Heart left ventricle (tissue), 16 donors: ENCODE measurements at places on chromosomes 3 and 15. TPM values are rescaled to one million over a fixed set of nuclear protein-coding genes. Genes with fewer than 3 reads are reported as not detected.

GRCh38 chr3:182892226-182892625 lies 88.1 kb downstream of the DCUN1D1 start:
- no peak overlapping the region for H3K27ac ChIP-seq
- peaks cover 5% of the 10 kb centered on the region for H3K4me1 ChIP-seq
- no peaks in the 10 kb centered on the region for H3K27me3 ChIP-seq
- peaks cover 72% of the 10 kb centered on the region for H3K36me3 ChIP-seq
- H3K4me3 ChIP-seq = no peak overlapping the region
- no peak for DNase-seq

The LSAMP gene
- polyA plus RNA-seq = 6.5 TPM

- no peaks in the 10 kb centered on the region for H3K27me3 ChIP-seq
- H3K4me3 ChIP-seq = no peak overlapping the region
- no peaks in the 10 kb centered on the region for H3K36me3 ChIP-seq
- H3K4me1 ChIP-seq = peaks cover 48% of the 10 kb centered on the region
- H3K27ac ChIP-seq = no peak overlapping the region
- DNase-seq = peak; percentile 51
Measured at GRCh38 chr15:74200412-74200815, 2.2 kb downstream of the STRA6 start.

DNA sequence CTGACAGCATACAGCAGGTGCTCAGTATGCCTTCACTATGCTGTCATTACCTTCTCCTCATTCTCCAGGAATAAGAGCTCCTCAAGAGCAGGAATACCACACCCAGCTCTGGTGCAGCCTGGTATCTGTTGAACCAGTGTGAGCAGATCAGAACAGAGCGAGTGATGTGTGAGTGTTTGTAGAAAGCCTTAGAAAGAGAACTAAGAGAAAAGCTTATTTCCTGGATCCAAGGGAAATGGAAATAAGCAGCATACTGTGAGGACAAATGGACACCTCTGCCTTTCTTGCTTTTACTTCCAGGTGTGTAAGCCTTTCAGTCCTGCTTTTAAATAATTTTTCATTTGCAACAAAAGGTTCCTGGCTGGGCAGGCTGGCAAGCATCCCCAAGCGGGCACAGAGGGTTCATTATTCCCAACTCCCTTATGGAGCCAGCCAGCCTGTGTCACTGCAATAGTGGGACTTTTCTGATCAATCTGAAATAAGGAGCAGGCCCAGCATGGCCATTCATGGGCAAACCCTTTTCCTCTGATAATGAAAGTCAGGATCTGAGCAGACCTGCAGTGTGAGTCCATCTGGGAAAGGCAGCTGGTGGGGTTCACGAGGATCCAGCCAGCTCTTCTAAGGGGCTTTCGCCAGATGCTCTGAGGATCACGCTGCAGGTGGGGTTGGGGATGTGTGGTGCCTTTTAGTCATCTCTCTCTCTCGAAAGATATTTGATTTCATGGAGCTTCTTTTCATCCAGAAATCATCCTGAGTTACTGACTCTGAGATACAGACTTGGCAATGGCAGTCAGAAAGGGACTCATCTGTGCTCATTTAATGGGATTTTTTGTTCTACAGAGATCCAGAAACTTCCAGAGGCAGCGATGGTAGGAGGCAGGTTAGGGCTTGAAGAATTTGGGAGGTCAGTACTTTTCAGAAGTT lies 594.9 kb upstream of the CFAP20DC start:
- no peaks in the 10 kb centered on the region for H3K36me3 ChIP-seq
- H3K4me1 ChIP-seq = no peaks in the 10 kb centered on the region
- H3K27ac ChIP-seq = no peak overlapping the region
- DNase-seq = no peak
- no peak overlapping the region for H3K4me3 ChIP-seq

The VIPR1 gene
- polyA plus RNA-seq = 3.5 TPM

The AMT gene
- polyA plus RNA-seq = 13.1 TPM

DNA sequence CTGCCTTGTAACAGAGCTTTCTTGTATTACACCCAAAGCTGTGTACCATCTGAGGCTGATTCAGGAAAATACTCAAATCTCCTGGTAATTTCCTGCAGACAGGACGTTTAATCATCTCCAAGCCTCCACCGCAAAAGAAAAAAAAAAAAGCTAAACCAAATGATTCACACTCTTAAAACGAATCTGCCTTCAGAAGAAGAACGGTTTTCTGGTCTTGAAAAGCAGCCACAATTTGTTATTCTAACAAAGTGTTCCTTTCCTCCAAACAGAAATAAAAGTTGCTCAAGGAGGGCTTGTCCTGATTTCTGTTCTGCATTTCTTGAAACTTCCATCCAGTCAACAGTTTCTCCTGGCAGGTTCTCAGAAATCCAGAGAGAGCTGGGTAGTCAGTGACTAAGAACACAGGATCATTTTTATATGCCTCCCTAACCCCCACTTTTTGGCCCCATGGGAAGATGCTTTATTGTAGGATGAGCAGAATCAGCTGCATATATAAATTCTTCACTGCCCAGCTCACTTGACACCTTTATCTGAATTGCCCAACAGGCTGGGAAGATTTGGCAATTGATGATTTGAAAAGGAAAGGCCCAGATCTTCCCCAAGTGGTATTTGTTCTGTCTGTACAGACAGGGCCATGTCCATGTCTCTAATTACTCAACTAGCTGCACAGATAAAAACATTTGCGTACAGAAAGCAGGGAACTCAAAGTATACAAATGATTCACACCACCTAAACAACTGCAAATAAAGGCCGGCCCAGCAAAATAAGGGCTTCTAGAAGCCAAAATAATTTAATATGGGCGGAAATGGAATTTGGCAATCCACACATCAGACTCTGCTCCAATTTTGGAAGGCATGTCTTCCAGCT lies 41.0 kb upstream of the PRICKLE2 start:
- no peak for DNase-seq
- no peaks in the 10 kb centered on the region for H3K27me3 ChIP-seq
- H3K4me1 ChIP-seq = peaks cover 16% of the 10 kb centered on the region
- peak overlapping the region; percentile 71 for H3K4me3 ChIP-seq

DNA sequence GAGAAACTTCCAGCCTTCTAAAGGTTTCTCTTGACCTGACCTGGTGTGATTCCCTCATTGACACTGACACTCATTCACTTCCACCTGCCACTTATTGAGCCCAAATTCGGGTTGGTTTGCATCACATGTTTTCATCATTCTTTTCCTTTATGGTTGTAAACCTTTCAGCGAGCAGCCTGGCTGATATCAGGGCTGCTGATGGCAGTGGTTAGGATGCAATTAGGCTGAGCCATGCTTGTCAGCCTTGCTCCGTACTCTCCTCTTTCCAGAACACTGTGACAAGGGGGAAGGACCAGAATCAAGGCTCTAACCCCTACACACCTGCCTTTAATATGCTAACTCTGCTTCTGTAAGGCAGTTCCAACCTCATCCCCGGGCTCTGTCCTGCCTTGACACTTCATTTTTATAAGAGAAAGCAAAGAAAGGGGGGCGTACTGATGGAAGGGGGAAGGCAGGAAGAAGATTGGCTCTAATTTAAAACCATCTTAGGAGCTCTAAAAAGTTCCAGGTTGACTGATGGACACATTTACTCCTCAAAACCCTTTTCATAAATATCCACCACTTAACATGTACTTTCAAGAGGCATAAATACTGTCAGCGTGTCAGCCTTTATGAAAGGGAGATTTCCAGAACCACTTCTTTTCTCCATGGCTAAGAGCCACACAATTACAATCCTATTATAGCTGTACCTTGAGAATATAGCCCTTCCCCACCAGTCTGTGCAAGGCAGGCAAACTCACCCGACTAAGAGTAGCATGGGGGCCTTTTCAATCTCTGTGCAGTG lies 5.7 kb downstream of the NMNAT3 start:
- no peak overlapping the region for H3K27ac ChIP-seq
- no peaks in the 10 kb centered on the region for H3K27me3 ChIP-seq
- DNase-seq = no peak
- no peak overlapping the region for H3K4me3 ChIP-seq

The COX5A gene
- polyA plus RNA-seq = 1,480 TPM

GRCh38 chr3:182108371-182108770 lies 396.6 kb downstream of the SOX2 start:
- no peak for DNase-seq
- no peaks in the 10 kb centered on the region for H3K36me3 ChIP-seq
- H3K27ac ChIP-seq = no peak overlapping the region
- H3K27me3 ChIP-seq = no peaks in the 10 kb centered on the region
- H3K4me3 ChIP-seq = no peak overlapping the region

The NMNAT3 gene
- 6.8 TPM for polyA plus RNA-seq

DNA sequence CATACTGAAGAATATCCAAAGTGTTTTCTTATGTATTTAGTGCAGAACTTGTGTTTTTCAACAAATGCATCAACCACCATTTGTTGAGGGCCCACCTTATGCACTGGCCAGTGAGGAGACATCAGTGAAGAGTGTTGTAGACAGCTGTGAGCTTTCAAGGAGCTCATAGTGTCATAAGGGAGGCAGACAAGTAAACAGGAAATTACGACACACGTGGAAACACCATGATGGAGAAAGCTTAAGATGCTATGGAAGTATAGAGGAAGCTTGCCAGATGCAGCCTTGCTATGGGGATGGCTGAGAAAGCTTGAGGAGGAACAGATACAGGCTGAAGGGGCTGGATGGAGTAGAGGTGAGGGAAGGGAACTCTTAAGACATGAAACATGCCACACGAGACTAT lies 50.8 kb upstream of the PSMD6 start:
- no peaks in the 10 kb centered on the region for H3K27me3 ChIP-seq
- H3K36me3 ChIP-seq = no peaks in the 10 kb centered on the region
- H3K4me3 ChIP-seq = no peak overlapping the region
- no peak for DNase-seq

DNA sequence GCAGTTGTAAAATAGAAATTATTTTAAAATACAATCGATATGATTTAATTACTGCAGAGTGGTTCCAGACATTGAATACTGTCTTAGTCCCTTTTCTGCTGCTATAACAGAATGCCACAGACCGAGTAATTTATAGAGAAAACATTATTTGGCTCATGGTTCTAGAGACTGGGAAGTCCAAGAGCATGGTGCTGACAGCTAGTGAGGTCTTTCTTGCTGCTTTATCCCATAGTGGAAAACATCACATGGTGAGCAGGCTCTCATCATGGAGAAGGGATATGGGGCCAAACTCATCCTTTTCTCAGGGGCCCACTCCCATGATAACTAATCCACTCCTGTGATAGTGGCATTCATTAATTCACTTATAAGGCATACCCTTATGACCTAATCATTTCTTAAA lies 120.0 kb upstream of the TBL1XR1 start:
- H3K4me1 ChIP-seq = peaks cover 15% of the 10 kb centered on the region
- H3K27ac ChIP-seq = no peak overlapping the region
- no peaks in the 10 kb centered on the region for H3K36me3 ChIP-seq
- no peak overlapping the region for H3K4me3 ChIP-seq
- DNase-seq = no peak

The SERPINI2 gene
- 0.30 TPM for polyA plus RNA-seq

DNA sequence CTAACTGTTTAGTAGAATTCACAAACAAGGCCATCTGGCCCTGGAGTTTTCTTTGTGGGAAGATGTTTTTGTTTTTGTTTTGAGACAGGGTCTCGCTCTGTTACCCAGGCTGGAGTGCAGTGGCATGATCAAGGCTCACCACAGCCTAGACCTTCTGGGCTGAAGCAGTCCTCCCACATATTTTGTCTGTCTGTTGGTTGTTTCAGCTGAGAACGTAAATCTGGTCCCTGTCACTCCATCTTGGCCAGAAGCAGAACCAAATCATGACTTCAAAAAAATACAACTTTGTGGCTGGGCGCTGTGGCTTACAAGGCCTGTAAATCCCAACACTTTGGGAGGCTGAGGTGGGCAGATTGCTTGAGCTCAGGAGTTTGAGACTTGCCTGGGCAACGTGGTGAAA lies 27.1 kb downstream of the MRAS start:
- H3K4me1 ChIP-seq = peaks cover 84% of the 10 kb centered on the region
- no peak overlapping the region for H3K4me3 ChIP-seq
- H3K27me3 ChIP-seq = no peaks in the 10 kb centered on the region
- peak overlapping the region; percentile 78 for H3K27ac ChIP-seq
- DNase-seq = no peak

DNA sequence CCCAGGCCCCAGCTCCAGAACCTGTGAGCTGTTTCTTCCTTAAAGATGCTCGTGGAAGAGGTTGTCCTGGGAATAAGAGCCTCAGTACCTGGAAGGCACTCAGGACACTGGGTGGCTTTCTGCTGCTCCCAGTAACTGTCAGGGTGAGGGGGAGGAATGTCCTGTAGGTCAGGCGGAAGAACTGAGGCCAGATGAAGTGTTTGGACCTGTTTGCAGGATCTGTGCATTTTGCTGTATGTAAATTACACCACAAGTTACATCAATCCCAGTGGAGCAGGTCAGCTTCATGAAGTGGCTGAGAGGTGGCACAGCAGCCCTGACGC lies 27.1 kb downstream of the HDAC11 start:
- no peak overlapping the region for H3K4me3 ChIP-seq
- H3K27me3 ChIP-seq = no peaks in the 10 kb centered on the region
- H3K27ac ChIP-seq = no peak overlapping the region
- peak; percentile 10 for DNase-seq
- peaks cover 12% of the 10 kb centered on the region for H3K36me3 ChIP-seq

- H3K27me3 ChIP-seq = no peaks in the 10 kb centered on the region
- DNase-seq = peak; percentile 88
- H3K36me3 ChIP-seq = no peaks in the 10 kb centered on the region
- peak overlapping the region; percentile 56 for H3K27ac ChIP-seq
Measured at GRCh38 chr3:29335438-29335837, 54.6 kb downstream of the RBMS3 start.

The TLR9 gene
- polyA plus RNA-seq = 0.23 TPM

- no peak overlapping the region for H3K27ac ChIP-seq
- H3K4me3 ChIP-seq = no peak overlapping the region
- no peaks in the 10 kb centered on the region for H3K27me3 ChIP-seq
- peaks cover 61% of the 10 kb centered on the region for H3K36me3 ChIP-seq
- no peak for DNase-seq
- no peaks in the 10 kb centered on the region for H3K4me1 ChIP-seq
Measured at GRCh38 chr3:25727316-25727715, 55.9 kb downstream of the NGLY1 start.

DNA sequence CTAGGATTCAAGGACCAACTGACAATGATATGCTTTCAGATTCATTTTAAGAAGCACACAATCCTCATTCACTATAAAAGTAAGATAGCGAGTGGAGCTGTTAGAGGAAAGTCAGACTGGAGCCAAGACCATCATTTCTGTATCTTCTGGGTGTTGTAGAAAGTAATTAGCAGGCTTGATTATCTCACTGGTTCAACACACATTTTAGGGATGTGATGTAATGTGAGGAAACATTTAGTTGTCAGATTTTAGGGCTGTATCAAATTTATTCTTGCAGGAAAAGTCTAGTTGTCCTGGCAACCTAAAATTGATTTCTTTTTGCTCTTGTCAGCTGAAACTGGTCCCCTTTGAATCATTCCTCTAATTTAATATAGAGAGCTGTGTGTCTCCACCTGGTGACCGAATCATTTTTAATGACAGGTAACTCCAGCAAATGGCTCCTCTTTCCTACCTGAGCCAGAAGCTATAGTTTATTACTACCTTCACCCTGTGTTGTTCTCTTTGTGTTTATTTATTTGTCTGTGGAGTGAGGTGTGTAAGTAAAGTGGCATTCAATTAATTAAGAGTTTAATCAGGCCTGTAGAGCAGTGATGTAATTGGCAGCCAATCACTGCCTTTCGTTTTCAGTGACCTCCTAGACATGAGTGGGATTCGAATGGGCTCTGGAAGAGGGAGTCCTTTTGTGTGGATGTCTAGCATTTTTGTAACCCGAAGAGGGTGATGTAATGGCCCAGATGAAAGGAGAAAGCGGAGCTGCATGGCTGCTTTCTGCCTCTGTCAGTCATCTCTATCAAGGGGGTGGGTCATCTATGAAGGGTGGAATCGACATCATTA lies 125.8 kb downstream of the LPP start:
- no peak for DNase-seq
- H3K27me3 ChIP-seq = no peaks in the 10 kb centered on the region
- no peak overlapping the region for H3K27ac ChIP-seq
- H3K4me3 ChIP-seq = no peak overlapping the region
- no peaks in the 10 kb centered on the region for H3K36me3 ChIP-seq
- peaks cover 18% of the 10 kb centered on the region for H3K4me1 ChIP-seq
